MCF 10A (cell line): ENCODE measurements at places on chromosomes 3 and 15.
A peak's percentile ranks its signal among the peaks of the same experiment; 100 is the strongest.

- DNase-seq: no peak
Measured at GRCh38 chr3:25142609-25143355, 285.3 kb upstream of the RARB start.

GRCh38 chr15:49024840-49025239 is 21.4 kb downstream of the SECISBP2L start:
- DNase-seq: no peak

DNA sequence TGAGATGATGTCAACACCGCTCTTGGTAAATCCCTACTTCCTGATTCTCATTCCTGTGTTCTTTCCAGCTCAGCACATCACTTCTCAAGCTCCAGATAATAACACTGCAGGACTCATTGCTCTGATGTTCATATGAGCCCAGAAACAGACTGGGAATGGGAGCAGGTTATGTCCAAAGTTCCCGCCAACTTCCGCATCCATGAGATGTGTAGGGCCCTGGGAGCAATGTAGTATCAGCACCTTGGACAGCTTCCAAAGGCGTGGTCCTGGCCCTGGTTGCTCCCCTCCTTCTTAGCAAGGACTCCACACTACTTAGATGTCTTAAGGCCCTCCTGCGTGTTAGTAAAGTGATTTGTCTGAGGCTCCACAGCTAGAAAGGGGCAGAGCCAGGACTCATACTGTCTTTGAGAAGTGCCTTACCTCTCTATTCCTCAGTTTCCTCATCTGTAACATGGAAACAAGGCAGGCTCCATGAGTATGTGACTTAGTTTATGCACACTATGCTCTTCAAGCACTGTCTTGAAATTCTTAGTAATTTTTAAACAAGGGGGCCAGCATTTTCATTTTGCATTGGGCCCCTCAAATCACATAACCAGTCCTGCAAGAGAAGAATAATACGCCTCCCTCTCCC is 27.9 kb upstream of the SLC6A1 start:
- peak; percentile 52 for DNase-seq

DNA sequence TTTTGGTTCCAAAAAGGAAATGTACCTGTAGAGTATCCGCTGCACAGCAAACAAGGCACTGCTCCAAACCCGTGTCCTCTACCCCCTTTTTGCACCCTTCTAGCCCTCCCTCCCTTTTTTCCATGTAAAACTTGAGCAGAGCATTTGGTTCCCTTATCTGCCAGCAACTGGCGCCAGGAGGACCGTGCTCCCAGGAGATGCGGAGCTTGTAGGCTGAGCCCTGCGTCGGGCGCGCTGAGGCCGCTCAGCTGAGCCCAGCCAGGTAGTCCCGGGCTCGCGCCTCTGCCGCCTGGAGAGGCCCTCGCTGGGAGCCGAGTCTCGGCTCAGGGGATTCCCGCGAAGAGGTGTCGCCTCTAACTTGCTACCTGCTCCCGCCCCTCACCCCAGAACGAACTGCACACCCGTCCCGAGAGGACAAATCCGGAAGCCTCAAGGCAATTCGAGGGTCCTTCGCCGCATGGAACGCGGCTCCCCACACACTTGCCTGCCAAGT is 575 bp downstream of the TRPM7 start:
- peak; percentile 54 for DNase-seq

DNA sequence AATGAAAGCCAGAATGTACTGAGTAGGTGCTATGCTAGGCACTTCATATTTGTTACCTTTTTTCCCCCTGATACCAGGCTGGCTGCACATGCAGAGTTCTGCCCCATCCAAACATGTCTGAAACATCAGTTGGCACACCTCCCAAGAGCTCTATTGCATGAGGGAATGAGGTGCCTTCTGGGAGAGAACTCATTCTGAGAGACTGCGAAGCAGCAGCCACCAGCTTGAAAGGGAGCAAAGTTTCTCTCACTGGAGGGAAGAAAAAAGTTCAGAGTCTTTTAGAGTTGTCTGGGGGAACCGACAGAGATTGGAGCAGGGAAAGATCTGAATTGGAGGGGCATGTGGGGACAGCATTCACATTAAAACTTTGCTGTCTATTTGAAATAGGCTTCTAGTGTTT is 84.1 kb downstream of the AGBL1 start:
- peak; percentile 20 for DNase-seq

- peak; percentile 43 for DNase-seq
Measured at GRCh38 chr3:354432-354831, 157.9 kb downstream of the CHL1 start.

DNA sequence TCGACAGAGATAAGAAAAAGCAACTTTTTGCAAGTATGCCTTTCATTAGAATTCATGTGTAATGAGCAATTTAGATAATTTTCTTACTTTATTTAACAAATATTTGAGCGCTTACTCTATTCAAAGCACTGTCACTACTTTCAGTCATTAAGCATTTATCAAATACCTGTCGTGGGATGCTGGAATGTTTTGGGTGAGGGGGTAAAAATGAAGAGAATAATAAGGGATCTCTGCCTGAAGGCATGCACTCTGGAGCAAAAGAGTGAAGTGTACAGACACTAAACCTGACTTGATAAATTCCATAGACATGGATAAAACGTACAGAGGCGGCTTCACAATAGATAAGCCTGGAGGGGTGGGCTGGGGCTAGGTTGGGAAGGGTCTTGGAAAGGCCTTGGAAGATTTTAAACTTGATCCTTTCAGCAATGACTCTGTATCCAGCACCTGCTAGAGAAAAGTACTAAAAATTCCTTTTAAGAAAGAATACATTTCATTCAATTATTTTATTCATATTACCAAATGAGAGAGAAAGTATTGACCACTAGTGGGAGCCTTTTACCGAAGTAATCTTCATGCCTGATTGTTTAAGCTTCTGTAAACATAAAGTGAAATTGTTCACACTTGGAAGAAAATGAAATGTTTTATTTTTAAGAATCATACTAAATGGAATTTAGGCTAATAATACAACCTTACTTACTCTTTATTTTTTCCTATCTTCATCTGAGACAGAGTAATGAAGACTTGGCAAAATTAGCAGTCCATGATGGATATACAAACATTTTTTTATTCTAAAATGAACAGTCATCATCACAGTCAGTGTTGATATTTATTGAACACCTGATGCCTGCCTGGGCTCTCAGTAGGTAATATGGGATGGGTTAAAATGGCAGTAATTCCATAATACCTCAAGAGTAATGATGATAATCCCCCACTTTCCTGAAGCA is 113.2 kb downstream of the PPP2R3A start:
- peak; percentile 40 for DNase-seq

DNA sequence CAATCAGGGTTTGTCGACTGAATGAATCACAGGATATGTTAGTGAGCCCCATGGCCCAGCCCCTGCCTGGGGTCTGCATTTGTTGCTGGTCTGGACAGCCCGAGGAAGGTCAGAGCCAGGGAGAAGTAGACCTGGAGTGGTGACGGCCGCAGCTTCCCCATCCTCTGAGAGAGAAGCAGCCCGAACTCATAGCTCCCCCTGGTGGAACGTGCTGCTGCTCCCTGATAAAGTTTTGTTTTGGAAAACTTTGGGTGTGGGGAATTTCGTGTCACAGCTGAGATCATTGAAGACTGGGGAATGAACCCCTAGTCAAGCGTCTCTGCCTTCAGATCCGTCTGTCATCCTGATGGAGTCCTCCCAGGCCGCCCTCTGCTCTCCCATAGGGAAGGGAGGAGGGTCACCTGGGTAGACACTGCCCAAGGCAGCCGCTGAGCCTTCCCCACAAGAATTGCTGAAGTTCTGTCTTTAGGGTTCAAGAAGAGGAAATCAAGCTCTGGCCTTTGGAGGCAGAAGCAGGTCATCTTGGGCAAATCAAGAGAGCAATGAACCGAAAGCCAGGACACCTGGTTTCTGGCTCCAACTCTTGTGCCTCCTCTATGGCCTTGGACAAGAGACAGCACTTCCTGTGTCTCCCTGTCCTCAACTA is 60.5 kb downstream of the GLDN start:
- peak; percentile 52 for DNase-seq
